Psoas muscle (tissue), 8 donors: ENCODE measurements at places on chromosomes 7 and 10. TPM values are rescaled to one million over a fixed set of nuclear protein-coding genes. Genes with fewer than 3 reads are reported as not detected.

PILRA gene
- total RNA-seq: 2.7 TPM

DNA sequence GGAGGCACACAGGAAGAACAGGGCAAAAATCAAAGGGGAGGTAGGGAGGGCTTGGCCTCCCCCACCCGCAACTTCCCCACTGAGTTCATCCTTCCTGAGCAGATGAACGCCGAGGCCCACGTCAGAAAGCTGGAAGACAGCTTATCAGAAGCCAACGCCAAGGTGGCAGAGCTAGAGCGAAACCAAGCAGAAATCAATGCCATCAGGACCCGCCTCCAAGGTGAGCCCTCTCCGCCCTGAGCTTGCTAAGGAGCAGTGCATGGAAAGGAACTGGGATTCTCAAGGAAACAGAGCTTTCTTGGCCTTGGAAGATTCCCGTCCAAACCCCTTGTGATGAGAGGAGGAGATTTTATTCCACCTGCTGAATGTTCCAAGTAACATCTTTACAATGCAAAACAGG, 16.5 kb downstream of the MYH16 start:
- no peak for DNase-seq

DNA sequence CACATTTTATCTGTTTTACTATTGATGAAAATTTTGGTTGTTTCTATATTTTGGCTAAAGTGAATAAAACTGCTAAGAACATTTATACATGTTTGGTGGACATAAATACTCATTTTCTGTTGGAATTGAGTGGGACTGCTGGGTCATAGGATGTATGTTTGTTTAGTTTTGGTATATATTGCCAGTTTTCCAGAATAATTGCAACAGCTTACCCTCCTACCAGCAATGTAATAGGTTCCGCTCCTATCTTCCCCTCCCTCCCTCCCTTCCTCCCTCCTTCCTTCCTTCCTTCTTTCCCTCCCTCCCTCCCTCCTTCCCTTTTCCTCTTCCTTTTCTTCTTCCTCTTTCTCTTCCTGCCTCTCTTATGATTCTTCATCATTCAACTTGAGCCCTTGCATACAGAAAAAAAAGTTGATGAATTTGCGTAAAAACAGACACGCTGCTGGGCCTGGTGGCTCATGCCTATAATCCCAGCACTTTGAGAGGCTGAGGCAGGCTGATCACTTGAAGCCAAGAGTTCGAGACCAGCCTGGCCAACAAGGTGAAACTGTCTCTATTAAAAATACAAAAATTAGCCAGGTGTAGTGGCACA, 23.5 kb downstream of the VKORC1L1 start:
- no peak for DNase-seq

DNA sequence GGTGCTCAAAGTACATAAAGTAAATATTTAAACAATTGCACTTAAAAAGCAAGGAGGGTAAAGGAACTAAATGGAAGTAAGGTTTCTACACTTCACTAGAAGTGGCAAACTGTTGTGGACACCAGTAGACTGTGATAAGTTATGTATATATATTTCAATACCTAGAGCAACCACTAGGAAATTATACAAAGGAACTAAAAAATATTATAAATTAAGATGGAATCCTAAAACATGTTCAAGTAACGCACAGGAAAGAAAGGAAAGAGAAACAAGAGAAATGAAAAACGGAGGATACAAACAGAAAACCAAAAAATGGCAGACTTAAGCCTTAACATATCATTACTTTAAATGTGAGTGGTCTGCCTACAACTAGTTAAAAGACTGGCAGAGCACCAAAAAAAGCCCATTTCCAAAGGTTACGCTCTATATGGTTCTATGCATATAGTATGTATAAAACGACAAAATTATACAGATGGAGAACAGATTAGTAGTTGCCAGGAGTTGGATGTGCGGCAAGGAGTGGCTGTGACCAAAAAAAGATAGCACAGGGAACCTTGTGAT, 19.0 kb downstream of the VPS41 start:
- DNase-seq: no peak

DNA sequence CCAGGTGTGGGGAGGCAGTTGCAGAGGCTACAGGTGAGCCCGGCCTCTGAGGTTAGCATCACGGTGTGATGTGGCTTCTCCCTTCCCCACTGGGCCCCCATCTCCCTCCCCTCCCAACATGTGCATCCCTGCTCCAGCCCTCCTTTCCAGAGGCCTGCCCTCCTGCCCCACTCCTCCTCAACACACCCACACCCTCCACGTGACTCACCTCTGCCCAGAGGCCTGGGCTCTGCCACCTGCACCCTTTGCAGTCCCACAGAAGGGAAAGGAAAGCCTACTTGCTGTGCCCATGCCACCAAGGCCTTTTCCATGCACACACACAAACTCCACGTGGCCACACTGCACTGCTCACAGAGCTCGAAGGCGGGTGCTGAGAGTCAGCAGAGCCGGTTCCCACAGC, 500.6 kb upstream of the FOXK1 start:
- DNase-seq: no peak

DNA sequence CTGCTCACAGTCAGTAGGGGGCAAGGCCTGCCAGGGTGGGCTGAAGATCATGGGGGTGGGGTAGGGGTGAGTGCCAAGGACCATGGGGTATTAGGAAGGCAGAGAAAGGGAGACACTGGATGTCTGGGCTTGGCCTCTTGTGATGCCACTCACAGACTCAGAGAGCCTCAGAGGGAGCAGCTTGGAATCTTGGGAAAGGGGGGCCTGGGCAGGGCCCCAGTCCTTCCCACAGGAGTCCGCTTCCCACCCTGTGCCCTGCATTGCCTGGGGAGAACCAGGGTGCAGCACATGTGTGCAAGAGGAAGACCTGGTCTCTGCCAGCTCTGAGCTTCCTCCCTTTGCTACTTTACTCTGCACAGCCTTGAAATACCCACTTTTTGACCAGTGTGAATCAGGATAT, 4.3 kb downstream of the ADCY1 start:
- no peak for DNase-seq

DNA sequence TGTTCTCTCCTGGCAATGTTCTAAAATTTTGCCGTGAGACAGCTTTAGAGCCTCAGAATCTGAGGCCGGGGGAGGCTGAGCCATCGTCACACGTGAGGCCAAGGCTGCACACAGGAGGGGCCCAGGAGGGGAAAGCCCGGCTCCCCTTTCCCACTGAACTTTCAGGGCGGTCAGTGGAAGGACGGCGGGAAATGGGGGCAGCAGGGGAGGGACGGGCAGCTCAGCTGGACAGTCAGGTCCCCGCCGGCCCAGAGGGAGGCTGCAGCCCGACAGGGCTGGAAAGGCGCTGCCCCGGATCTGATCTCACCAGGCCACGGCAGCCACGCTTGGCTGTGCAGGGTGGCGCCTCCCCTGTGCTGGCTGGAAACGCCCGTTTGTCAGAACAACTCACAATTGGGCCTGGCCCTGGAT, 43.3 kb upstream of the ADGRA1 start:
- no peak for DNase-seq

GRID1 gene
- 0.56 TPM for total RNA-seq

DNA sequence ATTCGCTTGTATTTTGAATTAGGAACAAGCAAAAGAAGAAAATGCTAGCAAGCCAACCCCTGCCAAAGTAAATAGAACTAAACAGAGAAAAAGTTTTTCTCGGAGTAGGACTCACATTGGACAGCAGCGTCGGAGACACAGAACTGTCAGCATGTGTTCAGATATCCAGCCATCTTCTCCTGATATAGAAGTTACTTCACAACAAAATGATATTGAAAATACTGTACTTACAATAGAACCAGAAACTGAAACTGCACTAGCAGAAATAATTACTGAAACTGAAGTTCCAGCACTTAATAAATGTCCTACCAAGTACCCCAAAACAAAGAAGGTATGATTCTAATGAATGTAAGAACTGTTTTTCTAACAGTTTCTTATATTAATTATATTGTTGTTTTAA, 87.9 kb downstream of the KMT2E start:
- DNase-seq: no peak

DNA sequence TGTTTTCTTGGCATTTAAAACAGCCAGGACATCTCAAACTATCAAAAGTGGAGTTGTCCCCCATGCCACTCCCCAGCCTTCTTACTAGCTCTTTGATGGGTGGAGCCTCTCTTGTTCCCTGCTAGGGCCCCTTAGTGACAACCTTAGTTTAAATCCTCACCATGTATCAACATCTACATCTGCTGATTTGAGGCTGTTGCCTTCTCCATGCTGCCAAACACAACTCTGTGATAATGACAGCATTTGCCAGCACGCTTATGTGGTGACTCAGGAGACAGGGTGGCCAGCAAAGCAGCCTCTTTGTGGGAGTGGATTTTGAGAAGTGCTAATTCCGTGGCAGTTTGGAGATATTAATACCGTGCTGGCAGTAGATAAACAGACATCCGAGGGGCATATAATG, 145.4 kb downstream of the LRRC4 start:
- no peak for DNase-seq

DNA sequence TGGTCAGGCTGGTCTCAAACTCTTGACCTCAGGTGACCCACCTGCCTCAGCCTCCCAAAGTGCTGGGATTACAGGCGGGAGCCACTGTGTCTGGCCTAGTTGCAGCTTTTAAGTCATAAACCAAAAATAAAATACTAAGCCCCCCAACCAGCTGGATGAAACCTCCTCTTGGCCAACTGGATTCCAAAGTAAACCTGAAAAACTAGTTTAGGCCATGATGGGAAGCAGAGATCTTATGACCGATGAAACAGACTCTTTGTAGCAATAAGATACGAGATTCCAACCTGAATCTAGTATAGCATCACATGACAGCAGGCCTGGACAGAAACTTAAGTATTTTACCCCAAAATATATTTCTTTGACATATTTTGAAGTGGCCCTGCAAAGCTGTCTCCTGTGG, 9.1 kb upstream of the MCM10 start:
- no peak for DNase-seq

DNA sequence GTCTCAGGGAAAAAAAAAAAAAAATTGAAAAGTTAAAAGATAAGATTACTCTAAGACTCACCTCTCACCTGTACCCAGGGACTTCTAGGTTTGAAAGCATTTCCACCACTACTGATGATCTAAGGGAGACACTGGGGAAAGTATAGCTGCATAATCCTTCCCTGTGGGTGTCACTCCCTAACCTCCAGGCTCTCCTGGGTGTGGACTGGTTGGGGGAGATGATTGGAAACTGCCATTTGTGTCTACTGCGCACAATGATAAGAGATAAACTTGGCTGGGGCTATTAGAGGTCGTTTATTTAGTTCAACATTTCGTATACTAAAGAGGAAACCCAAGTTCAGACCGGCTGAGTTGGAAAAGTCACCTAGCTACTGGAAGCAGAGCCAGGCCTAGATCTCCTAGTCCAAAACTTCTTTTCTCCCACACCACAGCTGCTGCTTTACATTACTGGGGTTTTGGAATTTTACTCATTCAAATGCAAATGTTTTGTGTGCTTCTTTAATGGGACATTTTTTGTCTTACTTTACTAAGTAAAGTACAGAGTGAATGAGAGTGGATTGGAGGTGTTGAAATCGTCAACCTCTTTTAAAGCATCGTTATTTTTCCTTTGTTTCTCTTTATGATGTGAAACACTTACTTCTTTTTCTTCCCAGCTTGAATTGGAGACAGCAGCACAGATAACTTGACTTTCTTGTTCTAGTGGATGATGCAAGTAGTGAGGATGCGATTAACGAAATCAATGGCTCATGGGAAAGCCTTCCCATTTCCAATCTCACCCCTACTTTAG, 22.3 kb upstream of the SEC61G start:
- DNase-seq: no peak

- no peak for DNase-seq
These were observed 195.0 kb upstream of the PRPS1L1 start for GRCh38 chr7:18222636-18223035.

CALN1 gene
- 0.06 TPM for total RNA-seq

DNA sequence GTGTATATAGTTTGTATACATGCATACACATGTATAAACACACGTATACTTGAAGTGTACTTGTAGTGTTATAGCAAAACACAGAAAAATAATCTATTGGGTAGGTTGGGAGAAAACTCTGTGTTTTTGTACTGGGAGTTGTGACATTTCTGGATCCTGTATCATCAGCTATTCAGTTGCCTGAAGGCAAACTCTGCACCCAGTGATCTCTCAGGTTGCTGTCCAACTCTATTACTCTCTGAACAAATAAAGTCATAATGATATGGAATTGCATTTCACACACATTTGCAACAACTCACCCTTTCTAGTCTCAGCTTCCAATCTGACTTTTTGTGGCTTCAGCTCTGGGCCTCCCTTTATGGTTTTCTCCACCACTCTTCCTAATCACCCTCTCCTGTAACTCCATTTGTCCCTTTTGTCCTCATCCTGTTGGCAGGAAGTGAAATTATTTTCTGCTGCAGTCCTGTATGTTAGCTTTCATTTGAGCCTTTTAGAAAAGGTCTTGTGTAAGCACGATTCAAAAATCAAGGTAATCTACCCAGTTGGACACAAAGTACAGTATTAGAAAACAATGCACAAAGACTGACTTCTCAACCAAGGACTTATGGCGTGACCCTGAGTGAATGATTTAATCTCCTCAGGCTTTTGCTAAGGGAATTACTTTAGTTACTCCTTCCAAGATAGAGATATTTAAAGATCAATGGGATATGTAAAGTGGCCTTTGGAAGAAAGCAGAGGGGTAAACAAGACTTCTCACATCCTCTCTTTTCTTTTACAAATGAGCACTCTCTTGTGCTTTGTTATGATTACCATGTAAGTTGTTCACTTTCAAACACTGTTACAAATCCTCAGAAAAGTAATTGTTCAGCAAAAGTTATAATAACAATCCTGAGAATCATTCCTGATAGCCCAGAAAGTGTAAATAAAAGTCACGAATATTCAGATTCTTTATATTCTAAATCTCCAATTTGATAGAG, 249.1 kb downstream of the KCND2 start:
- DNase-seq: no peak

DNA sequence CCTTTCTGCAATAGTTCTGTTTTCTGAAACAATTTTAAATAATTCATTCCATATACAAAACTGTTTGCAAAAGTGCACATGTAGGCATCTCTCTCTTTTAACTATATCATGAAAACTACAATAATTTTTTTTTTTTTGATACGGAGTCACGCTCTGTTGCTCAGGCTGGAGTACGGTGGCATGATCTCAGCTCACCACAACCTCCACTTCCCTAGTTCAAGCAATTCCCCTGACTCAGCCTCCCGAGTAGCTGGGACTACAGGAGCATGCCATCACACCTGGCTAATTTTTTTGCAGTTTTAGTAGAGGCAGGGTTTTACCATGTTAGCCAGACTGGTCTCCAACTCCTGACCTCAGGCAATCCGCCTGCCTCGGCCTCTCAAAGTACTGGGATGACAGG, 44.0 kb upstream of the SEMA3A start:
- DNase-seq: no peak

AQP1 gene
- total RNA-seq: 140 TPM

DNA sequence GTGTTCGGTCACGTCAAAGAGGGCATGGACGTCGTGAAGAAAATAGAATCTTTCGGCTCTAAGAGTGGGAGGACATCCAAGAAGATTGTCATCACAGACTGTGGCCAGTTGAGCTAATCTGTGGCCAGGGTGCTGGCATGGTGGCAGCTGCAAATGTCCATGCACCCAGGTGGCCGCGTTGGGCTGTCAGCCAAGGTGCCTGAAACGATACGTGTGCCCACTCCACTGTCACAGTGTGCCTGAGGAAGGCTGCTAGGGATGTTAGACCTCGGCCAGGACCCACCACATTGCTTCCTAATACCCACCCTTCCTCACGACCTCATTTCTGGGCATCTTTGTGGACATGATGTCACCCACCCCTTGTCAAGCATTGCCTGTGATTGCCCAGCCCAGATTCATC, 6.5 kb downstream of the PPIF start:
- DNase-seq: no peak
